NCI-H1048 (cell line): ENCODE measurements at places on chromosomes 12 and 14.

GRCh38 chr14:67653651-67654280, 20.7 kb downstream of the VTI1B start:
- no peak for DNase-seq

- no peak for DNase-seq
These were observed 35.5 kb upstream of the OSBPL8 start for GRCh38 chr12:76595056-76595455.

GRCh38 chr12:40238266-40238902, 13.6 kb downstream of the LRRK2 start:
- no peak for DNase-seq

GRCh38 chr12:42641221-42641885, 51.8 kb upstream of the PRICKLE1 start:
- DNase-seq, result no peak

DNA sequence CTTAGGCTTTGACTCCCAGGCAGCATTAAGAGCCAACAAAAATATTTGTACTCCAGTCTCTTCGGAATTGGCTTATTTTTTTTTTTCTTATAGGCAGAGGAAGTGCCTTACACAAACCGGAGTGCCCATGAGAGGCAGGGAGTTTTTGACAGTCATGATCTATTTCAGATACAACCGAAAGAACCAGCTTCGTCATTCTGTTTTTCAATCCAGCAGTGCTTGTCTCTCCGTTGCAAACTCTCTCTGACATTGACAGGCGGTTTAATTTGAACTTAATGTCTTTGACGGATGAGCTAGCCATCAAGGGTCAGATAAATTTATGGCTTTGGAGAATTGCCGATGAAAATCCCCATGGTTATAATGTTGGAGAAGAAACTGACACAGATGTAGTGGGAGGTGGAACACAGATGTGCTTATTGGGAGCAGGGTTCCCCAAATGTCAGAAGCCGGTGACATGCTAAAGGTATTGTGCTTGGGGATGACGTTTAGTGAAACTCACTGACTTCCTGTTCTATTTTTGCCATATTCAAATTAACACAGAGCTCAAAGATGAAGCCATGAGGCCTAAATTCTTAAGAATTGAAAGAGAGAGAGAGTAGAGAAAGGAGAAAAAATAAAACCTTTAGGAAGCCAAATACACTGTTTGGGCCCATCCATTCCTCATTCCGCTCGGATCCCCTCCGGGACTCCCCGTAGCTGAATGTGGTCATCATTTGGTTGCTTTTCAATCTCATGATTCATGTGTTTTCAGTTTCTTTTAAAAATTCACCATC, 59.7 kb downstream of the PLXNC1 start:
- no peak for DNase-seq

DNA sequence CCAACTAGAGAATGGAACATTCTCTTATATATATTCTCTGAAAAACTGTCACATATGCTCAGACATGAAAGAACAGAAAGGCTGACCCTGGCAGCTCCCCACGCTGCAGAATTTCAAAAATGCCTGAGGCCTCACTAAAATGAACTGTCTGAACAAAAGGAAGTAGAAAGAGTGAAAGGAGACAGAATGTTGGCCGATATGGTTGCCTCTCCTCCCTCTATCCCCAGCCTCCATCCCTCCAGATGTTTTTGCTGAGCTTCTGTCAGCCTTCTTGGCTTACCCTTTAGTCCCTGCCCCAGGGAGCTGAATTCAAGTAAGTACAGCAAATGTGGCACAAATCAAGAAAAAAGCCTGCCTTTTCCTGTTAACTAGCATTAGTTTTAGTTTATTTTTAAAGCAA, 6.9 kb downstream of the SMCO2 start:
- DNase-seq, result no peak

DNA sequence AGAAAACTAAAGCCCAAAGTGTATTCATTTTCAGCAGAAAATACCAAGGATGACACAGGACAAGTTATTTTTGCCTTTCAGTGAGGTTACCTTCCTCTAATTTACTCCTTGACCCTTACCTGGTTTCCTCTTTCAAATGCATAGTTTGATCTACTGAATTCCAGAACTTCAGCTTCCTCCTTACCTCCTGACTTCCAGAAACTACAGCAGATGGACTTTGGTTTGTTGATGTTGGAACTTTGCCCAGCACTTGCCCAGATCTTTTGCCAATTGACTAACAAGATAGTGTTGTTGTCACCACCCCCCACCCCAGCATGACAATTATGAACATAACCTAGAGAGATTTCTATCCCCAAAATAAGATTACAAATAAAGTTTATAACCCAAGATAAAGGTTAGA, 63.2 kb downstream of the NAV3 start:
- DNase-seq, result no peak

- no peak for DNase-seq
These were observed 207.9 kb downstream of the TTC7B start for GRCh38 chr14:90608281-90608680.
